ENCODE measurements at places on chromosomes 1 and 21.

- DNase-seq: no peak
Observed at GRCh38 chr1:16042096-16042495, 1.5 kb upstream of the CLCNKB start.

DNA sequence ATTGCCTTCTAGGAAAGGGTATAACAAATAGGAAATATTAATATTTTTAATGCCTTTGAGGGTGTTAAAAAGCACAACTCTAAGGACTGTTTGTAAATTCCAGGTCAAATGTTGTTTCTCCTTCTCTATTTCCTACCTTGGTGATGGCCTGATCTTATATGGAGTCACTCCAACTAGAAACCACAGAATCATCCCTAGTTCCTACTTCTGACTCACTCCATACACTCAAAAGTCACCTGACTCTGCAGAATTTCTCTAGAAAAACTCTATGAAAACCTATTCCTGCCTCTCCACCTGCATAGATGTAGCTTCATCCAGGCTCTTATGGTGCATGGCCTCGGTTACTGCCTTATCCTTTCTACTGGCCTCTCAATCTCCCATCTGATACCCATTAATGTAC, 14.5 kb downstream of the RGS4 start:
- no peak for DNase-seq

- DNase-seq: no peak
Observed at GRCh38 chr1:24441480-24441879, 25.9 kb downstream of the NIPAL3 start.

- no peak for DNase-seq
Observed at GRCh38 chr1:173114346-173114745, 63.6 kb upstream of the TNFSF18 start.

DNA sequence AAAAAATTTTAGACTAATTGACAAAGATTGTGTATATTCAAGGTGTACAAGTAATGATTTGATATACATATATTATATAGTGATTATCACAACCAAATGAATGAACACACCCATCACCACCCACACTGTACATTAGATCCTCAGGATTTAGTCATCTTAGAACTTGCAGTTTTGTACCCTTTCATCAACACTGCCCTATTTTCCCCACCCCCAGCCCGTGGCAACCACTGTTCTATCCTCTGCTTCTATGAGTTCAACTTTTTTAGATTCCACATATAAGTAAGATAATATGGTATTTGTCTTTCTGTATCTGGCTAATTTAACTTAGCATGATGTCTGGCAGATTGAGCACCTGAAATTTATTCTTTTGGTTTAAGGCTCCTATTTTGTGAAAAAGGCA, 173.6 kb downstream of the IER5 start:
- no peak for DNase-seq

DNA sequence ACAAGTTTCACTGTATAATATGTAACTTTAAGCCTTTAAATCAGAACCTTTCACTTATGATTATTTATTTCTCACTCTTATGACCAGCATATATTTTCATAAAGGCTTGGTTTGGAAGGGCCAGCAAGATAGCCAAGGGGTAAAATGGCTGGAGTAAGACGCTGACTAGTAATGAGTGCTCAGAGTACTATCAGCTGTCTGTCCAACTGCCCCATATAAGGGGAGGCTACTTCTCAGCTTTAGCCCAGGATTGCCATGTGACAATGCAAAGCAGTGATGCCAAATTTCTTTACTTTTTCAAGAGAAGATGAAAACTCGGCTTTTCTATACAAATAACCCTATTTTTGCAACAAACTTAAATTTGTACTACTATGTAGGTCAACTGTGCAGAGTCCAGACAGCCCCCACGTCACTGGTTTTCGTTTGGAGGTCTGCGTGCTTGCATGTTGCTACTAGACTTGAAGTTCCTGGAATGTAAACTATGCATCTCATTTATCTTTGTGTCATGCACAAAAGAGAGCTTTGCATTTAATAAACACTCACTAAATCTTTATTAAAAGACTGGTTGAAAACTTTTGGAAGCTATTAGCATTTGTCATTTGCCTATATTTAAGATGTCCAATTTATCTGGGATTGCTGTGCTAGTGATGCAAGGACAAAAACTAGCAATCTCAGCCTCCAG, 110.4 kb downstream of the TNFSF18 start:
- DNase-seq: no peak

Data from CD4-positive, alpha-beta T cell (primary cell).